CD4-positive, alpha-beta T cell treated with Interleukin-17A for 1 hour (primary cell): ENCODE measurements at places on chromosomes 2 and 18.

DNA sequence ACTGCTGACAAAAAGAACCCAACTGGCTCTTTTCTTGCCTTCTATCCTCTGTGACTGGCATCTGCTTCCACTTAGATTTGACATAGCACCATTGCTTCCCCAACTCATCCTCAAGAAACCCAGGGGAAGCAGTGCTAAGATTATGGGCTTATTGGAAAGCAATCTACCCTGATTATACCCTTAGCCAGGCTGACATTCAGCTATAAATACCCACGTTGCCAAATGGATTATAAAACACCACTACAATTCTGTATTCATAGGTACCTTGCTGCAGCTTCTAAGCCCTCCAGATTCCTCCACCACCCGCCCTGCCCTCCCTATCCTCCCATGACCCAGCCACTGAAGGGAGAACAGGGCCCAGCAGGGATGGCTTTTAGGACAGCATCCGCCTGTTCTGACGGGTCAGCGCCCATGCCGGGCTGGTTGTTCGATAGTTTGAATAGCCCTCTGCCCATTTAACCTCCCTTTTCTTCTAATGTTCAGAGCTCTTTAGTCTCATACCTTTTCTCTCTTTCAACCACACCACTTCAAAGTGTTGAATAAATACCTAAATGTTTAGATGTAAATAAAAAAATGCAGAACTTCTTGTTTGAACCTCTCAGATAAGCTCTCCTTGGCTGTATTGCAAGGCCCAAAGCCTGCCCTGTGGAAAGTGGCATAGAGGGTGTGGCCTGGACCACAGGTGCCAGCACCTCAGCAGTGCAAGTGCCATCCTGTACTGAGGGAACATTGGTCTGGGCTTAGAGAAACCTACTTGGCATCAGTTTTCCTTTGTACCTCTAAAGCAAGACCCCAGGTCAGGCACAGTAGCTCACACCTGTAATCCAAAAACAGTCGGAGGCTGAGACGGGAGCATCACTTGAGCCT is 86.6 kb upstream of the RGPD5 start:
- DNase-seq, result no peak

GRCh38 chr2:14752295-14752694 is 119.8 kb downstream of the LRATD1 start:
- DNase-seq, result no peak

DNA sequence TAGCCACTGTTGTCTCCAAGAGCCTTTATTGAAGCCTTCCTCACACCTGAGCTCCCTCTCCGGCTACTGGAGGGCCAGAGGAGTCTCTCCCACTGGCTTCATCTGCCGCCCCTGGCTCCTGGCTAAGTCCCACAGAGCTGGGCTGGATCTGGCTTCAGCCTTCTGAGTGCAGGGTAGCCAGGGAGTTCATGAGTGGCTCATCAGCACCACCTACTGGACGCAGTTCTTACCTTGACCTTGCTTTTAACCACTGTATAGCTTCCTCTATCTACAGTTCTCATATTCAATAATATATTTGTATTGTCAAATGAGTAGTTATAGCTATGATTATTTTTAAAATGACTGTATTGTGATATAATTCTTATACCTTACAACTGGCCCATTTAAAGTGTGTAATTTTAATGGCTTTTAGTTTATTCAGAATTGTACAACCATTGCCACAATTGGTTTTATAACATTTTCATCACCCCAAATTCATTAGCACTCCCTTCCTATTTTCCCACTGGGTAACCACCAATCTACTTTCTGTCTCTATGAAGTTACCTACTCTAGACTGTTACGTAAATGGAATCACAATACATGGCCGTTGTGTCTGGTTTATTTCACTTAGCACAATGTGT is 17.7 kb downstream of the CNDP1 start:
- DNase-seq, result peak; percentile 76

GRCh38 chr2:119856469-119856901 is 96.8 kb downstream of the PTPN4 start:
- DNase-seq, result no peak

- DNase-seq, result no peak
Measured at GRCh38 chr2:63654959-63655358, 66.2 kb downstream of the MDH1 start.

DNA sequence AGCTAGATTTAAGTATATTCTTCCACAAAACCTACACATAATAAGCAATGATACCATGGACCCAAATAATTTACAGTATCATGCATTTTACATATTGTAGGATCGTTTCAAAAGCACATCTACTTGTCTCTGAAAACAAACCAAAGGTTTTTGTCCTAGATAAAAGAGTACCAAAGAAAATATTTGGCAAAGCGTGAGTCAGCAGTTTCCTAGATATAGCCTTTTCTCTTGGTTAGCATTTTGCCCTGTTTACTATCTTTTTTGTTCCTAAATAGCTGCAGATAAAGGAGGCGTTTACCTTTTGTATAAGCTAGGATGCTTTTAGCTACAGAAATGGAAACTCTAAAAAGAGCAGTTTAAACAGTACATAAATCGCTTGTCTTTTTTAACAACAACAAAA is 305.8 kb upstream of the GULP1 start:
- no peak for DNase-seq

GRCh38 chr2:123086613-123087385 is 938.3 kb upstream of the CNTNAP5 start:
- no peak for DNase-seq

DNA sequence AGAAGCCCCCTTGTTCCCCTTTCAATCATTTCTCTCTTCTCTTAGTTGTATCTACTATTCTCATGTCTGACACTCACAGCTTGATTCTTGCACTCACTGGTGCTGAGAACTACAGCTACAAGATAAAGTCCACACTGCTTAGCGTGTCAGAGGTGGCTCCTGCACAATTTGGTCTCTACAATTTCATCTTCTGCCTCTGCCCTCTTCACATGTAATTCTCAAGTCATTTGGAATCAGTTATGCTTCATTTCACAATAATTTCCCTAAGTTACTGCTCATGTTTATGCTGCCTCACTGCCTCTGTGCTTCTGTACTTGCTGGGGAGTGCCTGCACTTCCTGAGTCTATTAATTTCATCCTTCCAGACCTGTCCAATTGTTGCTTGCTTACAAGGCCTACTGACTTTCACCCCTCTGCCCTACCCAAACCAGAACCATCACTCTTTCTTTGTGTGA is 11.6 kb upstream of the NAB1 start:
- no peak for DNase-seq

GRCh38 chr2:86074256-86074655 is 31.4 kb downstream of the POLR1A start:
- no peak for DNase-seq

DNA sequence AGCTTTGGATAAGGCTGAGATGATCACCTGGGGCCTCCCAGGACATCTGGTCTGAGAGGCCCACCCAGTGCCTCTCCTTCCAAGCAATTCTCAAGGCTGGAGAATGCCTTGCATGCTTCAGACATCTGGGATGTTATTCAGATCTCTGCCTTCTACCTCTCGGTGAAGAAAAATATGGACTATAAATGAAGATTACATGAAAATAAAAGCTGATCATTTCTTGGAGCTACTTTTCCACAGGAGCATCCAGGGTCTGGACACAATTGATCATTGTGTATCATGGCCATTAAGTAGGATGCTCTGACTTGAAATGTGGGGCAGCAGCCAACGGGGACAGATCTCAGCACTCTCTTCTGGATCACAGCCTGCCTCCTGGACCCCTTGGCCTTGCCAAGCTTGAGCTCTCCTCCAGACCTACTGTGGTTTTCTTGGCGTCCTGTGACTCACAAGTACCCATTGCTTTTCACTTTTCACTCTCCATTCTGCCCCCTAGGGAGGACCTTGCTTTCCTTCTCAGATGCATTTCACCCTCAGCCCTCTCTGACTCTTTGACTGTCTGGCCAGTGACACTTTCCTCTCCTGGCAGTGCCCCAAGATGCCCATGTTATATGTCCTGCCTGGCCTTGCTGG is 203.1 kb downstream of the INSIG2 start:
- DNase-seq, result no peak

- DNase-seq, result no peak
Measured at GRCh38 chr2:200128296-200128695, 172.9 kb downstream of the MAIP1 start.

GRCh38 chr18:46794607-46795006 is 37.8 kb upstream of the ST8SIA5 start:
- no peak for DNase-seq

DNA sequence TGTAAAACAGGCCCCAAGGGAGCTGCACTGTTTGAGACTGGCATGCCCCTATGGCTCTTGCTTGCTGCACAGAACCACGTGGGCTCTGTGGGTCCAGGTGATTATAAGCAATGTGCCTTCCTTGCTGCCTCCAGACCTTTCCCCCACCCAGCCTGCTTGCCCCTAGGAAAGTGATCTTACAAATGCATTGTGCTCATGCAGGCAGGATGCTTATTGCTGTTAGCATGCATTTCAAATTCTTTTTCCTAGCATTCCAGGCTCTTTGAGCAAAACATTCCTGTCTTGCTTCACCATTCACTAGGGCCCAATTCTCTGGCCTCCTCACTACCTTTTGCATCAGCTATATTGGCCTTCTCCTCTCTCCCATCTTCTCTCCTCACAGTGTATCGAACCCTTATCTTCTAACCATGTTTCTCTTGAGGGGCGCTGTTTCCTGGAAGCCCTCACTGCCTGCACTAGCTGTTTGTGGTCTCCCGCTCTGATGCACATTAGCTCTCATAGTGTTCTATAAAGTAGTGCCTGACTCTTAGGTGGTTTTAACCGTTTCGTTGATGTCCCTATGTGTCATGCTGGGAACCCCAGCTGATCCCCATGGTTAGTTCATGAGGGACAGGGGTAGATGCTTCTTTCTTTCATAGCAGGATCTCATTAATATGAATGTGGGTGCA is 152.9 kb upstream of the EPAS1 start:
- DNase-seq, result no peak

- no peak for DNase-seq
Measured at GRCh38 chr2:235870515-235870914, 297.7 kb downstream of the GBX2 start.

DNA sequence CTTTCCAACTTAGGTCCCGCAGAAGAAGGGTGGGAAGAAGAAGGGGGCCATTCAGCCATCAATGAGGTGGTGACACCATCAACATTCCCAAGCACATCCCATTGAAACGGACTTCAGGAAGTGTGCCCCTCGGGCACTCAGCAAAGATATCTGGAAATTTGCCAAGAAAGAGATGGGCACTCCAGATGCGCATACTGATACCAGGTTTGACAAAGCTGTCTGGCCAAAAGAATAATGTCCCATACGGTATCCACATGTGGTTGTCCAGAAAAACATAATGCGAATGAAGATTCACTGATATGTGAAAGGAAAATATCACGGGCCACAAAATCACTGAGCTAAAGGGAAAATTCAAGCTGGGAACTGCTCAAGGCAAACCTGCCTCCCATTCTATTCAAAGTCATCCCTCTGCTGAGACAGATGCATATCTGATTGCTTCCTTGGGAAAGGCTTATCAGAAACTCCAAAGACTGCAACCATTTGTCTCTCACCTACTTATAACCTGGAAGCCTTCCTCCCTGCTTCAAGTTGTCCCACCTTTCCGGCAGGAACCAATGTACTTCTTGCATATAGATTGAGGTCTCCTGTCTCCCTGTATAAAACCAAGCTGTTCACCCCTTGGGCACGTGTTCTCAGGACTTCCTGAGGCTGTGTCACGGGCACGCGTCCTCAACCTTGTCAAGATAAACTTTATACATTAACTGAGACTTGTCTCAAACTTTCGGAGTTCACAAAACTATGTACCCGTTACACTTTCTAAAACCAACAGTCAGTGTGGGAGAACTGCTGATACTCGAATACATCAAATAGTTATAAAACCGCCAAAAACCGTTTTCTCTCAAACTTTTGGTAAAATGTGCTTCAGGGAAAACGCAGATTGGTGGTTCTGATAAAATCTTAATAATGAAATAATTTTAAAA is 1.3 kb upstream of the PDK1 start:
- no peak for DNase-seq

DNA sequence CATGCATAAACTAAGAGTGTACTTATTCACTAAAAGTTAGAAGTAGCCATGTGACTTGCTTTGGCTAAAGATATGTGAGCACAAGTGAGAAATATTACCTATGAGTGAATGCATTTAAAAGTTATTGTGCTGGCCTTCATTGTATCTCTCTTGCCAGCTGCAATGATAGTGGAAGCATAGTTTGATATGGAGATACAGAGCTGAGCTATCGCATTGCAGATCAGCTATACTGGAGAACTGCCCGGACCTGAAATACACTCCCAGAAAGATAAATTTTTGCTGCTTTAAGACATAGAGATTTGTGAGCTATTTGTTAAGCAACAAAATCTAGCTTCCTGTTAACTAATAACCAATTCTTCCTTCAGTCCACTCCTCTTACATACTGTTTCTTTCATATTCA is 571.1 kb downstream of the CPS1 start:
- no peak for DNase-seq

GRCh38 chr2:191912764-191913163 is 65.9 kb upstream of the CAVIN2 start:
- DNase-seq, result no peak

GRCh38 chr2:210548878-210549384 is 7.5 kb upstream of the CPS1 start:
- DNase-seq, result no peak

DNA sequence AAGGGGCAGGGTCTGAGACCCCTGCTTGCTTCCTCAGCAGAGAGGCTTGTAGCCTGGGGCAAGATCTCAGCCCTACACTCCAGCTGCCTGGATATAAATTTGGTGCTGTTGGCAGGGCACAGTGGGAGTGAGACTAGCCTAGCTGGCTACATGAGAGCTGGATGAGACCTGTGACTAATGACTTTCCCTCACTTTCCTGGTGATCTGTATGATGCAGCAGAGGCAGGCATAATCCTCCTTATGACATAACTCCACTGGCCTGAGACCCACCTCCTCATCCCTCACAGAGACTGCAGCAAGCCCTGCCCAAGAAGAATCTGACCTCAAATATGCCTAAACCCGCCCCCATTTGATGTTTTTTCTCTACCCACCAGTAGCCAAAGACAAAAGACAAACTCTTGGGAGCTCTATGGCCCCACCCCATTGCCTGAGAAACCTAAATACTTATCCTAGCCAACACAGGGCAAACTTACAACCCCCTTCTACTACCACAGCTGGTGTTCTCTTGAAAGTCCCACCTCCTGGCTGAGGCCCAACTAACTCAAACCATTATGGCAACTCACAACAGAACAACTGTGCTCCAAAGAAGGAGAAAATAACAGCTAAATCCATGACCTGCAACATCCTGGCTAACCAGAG is 102.7 kb downstream of the NR4A2 start:
- no peak for DNase-seq

DNA sequence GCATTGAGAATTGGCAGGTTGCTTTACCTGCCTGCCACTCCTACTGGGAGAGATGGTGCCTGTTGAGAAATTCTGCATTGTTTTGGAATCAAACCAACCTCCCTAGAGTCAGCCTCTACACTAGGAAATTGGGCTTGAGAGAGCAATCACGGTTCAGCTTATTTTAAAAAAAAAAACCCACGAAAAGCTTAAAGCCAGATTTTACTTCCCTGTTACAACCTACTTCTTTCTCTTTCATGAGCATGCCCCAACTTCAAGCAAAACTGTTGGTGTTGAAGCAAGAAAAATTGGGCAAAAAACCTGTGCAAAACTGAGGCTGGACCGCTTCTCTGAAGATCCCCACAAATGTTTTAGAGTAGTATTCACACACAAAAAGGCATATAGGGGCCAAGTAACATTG is 134.6 kb upstream of the ZEB2 start:
- no peak for DNase-seq
